ENCODE measurements at places on chromosomes 12 and 14.
A peak's percentile ranks its signal among the peaks of the same experiment; 100 is the strongest.

DNA sequence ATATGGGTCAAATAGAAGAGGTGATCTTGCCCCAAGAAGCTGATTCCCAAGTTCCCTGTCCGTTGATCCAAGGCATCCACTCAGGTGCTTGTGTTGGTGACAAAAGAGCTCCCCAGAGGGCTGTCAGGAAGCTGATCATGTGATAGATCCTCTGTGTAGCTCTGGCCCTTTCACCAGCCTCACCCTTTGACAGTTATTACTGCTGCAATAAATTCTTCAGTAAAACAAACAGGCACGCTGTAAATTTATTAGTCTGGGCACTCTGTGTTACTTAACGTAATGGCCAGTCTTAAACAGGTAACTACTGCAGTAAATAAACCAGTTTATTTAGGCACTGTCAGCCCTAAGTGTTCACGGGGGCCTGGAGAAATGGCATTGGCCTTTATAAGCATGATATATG, 473.9 kb downstream of the BCL11B start:
- DNase-seq, result no peak

- no peak for DNase-seq
Measured at GRCh38 chr14:81285245-81285644, 64.5 kb upstream of the GTF2A1 start.

DNA sequence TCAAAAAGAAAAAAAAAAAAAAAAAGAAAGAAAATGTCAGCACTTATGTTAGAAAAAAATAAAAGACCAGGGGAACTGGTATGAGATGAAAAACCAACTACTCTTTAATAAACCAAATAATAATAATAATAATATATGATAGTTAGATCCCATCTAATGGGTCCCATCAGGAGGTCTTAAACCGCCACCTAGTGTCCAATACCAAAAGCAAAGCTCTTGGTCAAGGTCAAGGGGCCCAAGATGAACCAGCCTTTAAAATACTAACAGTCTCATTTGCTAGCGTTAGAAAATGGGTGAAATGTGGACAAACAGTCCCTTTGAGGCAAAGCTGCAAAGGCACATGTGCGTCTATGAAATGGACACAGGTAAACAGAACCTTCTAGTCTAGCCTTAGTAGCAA, 12.3 kb downstream of the BRAP start:
- no peak for DNase-seq

- peak; percentile 33 for DNase-seq
Measured at GRCh38 chr12:116534311-116535121, 24.7 kb upstream of the MAP1LC3B2 start.

GRCh38 chr14:31545328-31545727, 15.9 kb upstream of the NUBPL start:
- DNase-seq, result no peak

DNA sequence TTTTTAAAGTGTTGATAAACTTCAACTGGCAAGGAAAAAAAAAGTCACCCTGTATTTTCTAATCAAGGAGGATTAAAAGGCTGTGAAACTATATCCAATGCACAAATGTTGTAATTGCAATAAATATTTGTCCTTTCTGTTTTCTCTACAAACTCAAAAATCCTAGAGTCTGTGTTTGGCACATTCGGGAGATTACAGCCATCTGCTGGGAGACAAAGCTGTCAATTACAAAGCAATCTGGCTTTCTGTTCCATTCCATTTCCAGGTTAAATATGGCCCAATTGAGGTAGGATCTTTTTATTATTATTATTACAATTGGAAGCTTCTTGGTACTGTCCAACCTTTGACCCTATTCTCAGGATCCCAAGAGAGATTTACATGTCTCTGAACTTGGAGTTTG, 295.9 kb downstream of the DIO2 start:
- DNase-seq, result no peak

GRCh38 chr14:33493266-33493665, 457.6 kb downstream of the EGLN3 start:
- no peak for DNase-seq
